ENCODE measurements at places on chromosomes 1 and 21.

- H3K4me1 ChIP-seq = no peaks in the 10 kb centered on the region
- peak; percentile 97 for DNase-seq
- no peaks in the 10 kb centered on the region for H3K36me3 ChIP-seq
Observed at GRCh38 chr1:184296466-184297243, 90.2 kb upstream of the C1orf21 start.

- no peak overlapping the region for H3K27ac ChIP-seq
- DNase-seq = no peak
- H3K36me3 ChIP-seq = no peaks in the 10 kb centered on the region
- no peak overlapping the region for H3K4me3 ChIP-seq
Observed at GRCh38 chr1:23118957-23119792, 49.5 kb downstream of the LUZP1 start.

DNA sequence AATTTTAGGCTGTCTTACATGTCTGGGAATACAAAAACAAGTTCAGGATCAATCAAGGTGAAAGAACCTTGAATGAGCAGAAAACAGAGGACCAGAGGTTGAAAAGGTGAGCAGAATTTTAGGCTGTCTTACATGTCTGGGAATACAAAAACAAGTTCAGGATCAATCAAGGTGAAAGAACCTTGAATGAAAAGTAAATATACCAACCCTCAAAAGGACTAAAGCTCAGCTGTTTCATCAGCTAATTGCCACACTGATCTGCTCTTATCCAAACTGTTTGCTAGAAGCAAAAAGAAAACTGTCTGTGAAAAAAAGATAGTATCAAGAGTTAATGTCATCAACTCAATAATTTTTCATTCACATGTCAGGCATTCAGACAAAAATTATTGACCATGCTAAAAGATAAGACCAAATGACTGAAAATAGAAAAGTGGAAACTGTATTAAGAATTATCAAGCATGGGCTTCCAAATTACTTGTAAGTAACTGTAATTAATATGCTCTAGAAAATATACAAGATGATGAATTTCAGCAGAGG lies 69.2 kb downstream of the LTN1 start:
- peaks cover 10% of the 10 kb centered on the region for H3K36me3 ChIP-seq
- H3K27me3 ChIP-seq = no peaks in the 10 kb centered on the region
- no peak overlapping the region for H3K27ac ChIP-seq
- no peak for DNase-seq
- H3K4me1 ChIP-seq = no peaks in the 10 kb centered on the region

DNA sequence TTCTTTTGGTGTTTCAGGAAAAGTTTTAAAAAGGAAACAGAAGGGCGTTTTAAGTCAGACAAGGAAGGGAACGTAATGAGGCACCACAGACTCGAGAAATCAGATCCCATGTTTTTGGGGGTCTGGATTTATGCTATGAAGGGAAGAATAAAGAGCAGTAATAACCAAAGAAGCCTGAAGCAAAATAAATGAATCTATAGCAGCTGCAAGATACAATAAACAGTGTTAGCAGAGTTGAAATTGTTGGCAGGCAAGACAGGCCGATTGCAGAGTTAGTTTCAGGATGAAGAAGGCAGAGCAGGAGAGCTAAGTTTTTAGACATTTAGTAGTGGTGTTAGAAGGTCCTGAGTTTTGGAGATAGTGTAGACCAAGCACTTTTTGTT lies 425 bp downstream of the DDR2 start:
- peak; percentile 87 for DNase-seq
- peaks cover 49% of the 10 kb centered on the region for H3K4me1 ChIP-seq
- H3K27ac ChIP-seq = peak overlapping the region; percentile 89
- H3K36me3 ChIP-seq = no peaks in the 10 kb centered on the region
- H3K4me3 ChIP-seq = peak overlapping the region; percentile 27

DNA sequence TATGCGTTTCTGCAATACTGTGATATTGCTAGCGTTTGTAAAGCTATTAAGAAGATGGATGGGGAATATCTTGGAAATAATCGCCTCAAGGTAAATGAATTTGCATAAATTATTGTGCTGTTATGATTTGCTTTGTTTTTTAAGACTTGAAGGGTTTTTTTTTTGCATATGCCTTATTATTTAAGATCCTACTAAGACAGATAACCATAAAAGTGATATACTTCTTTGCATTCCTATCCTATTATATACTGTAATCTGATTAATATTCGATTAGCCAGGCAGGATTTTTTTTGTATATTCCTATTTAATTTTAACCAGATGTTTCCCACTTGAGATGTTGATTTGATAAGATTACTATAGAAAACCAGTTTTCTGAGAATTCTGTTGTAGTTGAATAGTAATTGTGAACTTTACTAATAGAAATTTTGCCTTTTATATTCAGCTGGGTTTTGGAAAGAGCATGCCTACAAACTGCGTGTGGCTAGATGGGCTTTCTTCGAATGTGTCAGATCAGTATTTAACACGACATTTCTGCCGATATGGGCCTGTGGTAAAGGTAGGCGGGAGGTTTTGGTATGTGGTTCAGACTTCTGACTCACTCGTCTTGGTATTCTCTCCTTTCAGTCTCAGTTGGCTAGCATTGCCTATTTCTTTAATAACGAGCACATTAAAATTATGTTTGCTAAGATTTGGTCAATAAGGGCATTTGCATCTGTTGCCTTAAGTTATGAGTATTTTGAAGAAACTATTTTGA lies 56.8 kb downstream of the ZBTB17 start:
- no peak overlapping the region for H3K4me3 ChIP-seq
- DNase-seq = no peak
- peaks cover 48% of the 10 kb centered on the region for H3K36me3 ChIP-seq

- H3K36me3 ChIP-seq = no peaks in the 10 kb centered on the region
- no peak overlapping the region for H3K27ac ChIP-seq
- no peaks in the 10 kb centered on the region for H3K27me3 ChIP-seq
- no peak for DNase-seq
- no peaks in the 10 kb centered on the region for H3K4me1 ChIP-seq
- no peak overlapping the region for H3K4me3 ChIP-seq
Observed at GRCh38 chr1:116284819-116285390, 88.1 kb upstream of the ATP1A1 start.

- H3K27me3 ChIP-seq = no peaks in the 10 kb centered on the region
- no peak for DNase-seq
- H3K4me3 ChIP-seq = no peak overlapping the region
- H3K36me3 ChIP-seq = peaks cover 9% of the 10 kb centered on the region
- H3K4me1 ChIP-seq = no peaks in the 10 kb centered on the region
Observed at GRCh38 chr21:17597680-17598079, 15.0 kb downstream of the BTG3 start.

DNA sequence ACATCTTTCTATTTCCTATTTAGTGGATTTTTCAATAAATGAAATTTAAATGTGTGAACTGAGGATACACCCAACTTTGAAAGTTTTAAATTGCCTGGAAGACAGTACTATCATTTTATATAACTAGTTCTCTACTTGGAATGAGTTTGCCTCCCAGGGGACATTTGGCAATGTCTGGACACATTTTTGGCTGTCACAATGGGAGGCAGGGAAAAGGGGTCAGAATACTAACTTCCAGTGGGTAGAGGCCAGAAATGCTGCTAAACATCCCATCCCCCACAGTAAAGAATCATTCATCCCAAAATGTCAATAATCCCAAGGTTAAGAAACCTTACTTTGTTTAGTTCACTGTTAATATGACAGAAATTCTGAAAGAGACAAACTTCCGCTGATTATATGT lies 13.2 kb upstream of the NRAS start:
- no peaks in the 10 kb centered on the region for H3K27me3 ChIP-seq
- no peak overlapping the region for H3K27ac ChIP-seq
- DNase-seq = peak; percentile 12
- peaks cover 25% of the 10 kb centered on the region for H3K36me3 ChIP-seq
- H3K4me1 ChIP-seq = no peaks in the 10 kb centered on the region

- no peak overlapping the region for H3K4me3 ChIP-seq
- H3K27ac ChIP-seq = no peak overlapping the region
- H3K27me3 ChIP-seq = no peaks in the 10 kb centered on the region
- no peaks in the 10 kb centered on the region for H3K4me1 ChIP-seq
- no peaks in the 10 kb centered on the region for H3K36me3 ChIP-seq
Observed at GRCh38 chr1:77360256-77360655, 78.4 kb downstream of the AK5 start.

GRCh38 chr1:117225931-117226330 lies 15.2 kb upstream of the VTCN1 start:
- no peaks in the 10 kb centered on the region for H3K4me1 ChIP-seq
- H3K27me3 ChIP-seq = no peaks in the 10 kb centered on the region
- H3K4me3 ChIP-seq = no peak overlapping the region

GRCh38 chr1:224432146-224432545 lies 2.5 kb downstream of the WDR26 start:
- DNase-seq = no peak
- H3K27me3 ChIP-seq = no peaks in the 10 kb centered on the region
- no peak overlapping the region for H3K27ac ChIP-seq
- peaks cover 5% of the 10 kb centered on the region for H3K36me3 ChIP-seq
- peaks cover 42% of the 10 kb centered on the region for H3K4me1 ChIP-seq
